ENCODE measurements at places on chromosomes 3 and 15. TPM values are rescaled to one million over a fixed set of nuclear protein-coding genes. Genes with fewer than 3 reads are reported as not detected.

DNA sequence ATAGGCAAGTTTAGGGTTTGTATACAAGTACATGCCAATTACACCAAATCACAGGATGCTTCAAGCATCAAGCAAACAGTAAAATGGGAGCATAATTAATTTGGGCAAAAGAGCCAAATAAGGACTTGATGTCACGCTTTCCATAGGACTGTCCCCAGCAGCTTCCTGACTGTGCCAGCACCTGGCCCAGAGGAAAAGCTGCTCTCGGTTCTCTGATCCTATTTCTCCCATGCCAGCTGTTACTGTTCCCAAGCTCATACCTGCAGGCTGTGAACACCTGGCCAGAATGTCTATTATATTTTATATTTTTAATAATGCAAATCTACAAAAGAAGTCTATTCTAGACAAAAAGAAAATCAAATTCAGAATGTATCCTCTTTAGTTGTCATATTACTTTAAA, 12.2 kb downstream of the ZXDC start:
- DNase-seq = no peak

DNA sequence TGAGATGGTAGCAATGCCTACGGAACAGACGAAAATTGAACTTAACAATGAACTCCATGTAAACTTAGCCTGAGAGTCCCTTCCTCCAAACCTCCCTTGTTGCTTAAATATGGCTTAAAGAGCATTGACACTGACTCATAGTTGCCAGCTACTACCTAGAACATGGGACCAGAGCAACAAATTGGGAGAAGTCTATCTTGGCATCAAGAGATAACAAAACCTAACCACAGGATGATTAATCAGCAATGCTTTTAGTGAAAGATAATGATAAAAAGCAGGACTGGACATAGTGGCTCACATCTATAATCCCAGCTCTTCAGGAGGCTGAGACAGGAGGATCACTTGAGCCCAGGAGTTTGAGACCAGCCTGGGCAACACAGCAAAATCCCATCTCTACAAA, 117.8 kb upstream of the MNS1 start:
- no peak for DNase-seq

DNA sequence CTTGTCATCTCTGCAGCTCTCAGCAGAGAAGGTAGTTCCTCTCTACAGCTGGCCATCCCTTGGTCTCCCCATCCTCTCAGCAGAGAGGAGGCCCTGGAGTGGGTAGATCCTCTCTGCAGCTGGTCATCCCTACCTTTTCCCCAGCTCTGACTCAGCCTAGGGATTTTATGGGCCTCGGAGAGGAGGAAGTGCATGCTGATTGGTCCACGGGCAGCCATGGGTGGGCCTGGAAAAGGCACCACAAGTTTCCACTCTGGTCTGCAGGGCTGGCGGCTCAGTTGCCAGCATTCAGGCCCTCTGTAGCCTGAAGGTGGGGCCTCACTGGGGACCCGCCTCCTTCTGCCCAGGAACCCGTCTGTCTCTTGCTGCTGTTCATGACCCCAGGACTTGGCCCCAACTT, 36.9 kb downstream of the NR1D2 start:
- no peak for DNase-seq

DNA sequence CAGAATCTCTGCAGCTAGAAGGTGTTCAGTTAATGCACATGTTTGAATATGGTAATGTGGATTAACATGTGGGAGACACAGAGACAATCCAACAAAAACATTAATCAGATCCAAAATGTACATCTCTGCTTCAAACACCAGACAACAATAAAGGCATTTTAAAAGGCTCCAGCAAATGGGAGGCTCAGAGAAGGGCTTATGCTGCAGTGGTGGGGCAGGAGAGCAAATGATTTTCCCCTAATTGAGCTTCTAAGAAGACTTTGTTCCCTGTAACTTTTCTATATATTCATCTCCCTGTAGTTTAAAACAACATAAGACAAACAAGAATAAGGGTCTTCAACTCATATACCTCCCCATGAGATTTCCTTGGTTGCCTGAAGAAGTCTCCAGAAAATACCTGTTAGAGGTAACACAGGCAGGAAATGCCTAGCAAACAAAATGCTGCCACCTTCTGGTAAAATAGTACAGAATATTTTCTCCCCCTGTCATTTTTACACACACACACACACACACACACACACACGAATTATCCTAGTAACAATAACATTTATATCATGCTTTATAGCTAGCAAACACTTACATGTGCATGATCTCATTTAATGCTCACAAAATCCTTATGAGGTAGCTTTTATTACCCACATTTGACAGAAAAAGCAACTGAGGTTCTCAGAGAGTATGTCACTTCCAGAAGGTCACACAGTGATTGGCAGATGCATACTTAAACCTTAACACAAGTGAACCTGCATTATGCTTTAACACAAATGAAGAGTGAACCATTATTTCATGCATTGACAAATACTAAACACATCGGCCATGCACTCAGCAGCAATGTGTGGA, 123.4 kb upstream of the MB21D2 start:
- DNase-seq = no peak

DNA sequence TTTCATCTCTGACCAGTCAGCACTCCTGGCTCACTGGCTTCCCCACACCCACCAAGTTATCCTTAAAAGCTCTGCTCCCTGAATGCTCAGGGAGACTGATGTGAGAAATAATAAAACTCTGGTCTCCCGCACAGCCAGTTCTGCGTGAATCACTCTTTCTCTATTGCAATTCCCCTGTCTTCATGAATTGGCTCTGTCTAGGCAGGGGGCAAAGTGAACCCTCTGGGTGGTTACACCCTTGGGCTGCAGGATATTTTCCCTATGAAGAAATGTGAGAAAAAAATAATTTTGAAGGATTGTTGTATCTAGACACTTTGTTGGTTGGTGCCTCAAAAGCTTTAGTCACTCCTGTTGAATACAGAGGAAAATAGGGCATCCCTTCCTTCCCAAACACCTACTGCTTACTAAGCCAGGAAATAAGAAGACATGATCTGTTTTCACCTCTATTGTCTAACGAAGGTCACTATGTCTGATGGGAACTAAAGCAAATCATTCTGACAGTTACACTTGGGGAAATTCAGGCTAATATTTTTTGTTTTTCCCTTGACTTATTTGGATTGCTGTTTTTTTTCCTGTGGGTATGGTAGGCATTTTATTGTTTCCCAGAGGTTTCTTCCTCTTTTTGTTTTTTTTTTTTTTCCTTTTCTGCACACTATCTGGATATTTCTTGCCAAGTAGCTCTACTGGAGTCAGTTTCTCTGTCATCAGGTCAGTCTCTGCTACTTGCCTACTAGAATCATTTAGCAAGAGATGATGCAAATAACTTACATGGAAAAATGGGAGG, 15.3 kb upstream of the TNFSF10 start:
- DNase-seq = no peak

DNA sequence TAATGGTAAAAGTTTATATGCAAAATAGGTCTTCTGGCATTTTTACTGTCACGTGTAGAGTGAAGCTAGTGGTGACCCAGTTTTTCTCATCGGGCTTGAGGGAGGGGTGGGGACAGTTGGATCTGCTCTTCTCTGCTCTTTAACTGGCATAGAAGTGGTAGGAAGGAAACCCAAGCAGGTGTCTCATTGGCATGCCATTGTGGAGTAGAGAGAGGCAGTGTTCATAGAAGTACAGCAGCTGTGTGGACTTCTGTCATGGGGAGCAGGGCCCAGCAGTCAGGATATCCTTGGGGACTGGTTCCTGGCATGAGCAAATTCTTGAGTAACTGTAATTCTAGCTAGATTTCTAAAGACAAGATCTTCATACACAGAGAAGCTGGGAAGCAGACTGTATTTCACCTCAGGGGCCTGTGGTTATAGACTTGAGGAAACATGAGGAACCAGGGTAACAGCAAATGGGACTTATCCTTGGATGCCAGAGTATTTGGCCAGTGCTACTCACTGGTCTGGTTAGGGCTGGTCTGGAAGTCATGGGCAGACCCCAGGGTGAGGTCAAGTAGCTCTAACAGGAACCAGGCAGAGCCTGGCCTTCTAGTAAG, 42.9 kb downstream of the CDIN1 start:
- DNase-seq = no peak

DNA sequence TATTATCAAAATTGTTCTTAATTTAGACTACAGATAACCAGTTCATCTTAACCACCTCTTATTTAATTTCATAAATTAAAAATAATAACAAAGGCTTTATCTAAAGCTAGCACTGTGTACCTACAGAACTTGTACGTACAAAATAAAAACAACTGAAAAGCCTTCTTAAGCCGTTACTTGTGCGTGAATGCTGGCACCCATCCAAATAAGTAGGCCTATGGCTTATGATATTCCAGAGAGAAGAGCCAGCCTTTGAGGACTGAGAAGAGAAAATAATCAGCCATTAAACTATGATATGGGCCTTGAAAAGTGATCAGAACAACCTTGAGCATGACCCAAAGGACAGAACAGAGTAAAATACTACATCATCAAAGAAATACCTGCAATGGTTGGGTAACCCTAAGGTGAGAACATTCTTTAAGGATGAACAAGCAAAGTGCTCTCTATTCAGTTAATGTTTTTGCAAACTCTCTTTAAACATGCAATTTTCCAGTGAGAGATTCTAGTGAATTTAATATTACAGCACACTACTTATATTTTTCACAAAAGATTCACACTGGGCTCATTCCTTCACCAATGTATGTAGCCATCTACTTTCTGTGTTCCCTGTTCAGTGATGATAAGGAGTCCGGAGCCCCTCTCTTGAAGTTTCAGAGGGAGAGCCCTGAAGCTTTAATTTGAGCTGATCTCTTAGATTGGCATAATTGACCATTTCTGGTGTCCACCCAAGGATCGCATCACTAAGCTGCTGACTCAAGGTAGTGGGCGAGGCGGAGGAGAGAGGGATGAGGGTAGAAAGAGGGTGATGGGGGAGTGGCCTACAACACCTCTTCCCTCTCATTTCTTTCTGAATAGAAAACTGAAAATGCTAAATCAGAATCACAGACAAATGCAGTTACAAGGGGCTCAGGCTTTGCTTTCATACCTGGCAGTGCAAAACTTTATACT, 7.7 kb upstream of the ACTC1 start:
- no peak for DNase-seq

DNA sequence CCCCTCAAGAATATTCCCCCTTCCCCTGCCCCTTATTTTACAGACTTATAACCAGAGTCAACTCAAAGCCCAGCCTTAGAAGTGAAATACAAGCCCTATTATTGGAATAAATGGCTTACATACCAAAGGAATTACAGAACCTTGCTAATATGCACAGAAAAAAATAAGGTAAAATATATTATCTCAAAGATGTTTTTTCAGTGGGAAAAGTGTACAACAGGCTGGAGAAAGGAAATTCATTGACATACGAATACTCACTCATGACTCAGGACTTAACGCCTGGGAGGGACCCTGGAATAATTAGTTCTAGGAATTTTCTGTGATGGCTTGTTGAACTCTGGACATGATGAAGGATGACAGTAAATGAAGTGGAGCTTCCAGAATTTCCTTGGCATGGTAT, 27.0 kb downstream of the ARL14 start:
- DNase-seq = no peak

- DNase-seq = no peak
Observed at GRCh38 chr3:55647670-55648069, 160.6 kb upstream of the WNT5A start.

DNA sequence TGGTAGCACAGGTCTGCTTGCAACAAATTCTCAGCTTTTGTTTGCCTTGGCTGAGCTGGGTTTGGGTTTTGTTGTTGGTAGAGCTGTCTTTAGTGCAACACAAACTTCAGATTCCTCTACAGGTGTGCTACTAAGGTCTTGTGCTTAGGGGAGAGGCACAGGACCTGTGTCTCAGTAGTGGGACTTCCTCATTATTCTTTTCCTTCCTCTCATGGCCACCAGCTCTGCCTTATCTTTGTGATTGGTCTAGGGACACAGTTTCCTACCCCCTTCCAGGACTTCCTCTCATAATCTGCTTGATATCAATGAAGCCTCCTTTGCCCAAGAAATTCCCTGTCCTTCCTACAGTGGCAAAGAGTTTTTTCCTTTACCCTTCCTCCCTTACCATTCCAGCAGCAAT, 24.9 kb upstream of the DNAAF4 start:
- no peak for DNase-seq

GRCh38 chr3:34973586-34973985, 665.7 kb upstream of the ARPP21 start:
- DNase-seq = no peak

DNA sequence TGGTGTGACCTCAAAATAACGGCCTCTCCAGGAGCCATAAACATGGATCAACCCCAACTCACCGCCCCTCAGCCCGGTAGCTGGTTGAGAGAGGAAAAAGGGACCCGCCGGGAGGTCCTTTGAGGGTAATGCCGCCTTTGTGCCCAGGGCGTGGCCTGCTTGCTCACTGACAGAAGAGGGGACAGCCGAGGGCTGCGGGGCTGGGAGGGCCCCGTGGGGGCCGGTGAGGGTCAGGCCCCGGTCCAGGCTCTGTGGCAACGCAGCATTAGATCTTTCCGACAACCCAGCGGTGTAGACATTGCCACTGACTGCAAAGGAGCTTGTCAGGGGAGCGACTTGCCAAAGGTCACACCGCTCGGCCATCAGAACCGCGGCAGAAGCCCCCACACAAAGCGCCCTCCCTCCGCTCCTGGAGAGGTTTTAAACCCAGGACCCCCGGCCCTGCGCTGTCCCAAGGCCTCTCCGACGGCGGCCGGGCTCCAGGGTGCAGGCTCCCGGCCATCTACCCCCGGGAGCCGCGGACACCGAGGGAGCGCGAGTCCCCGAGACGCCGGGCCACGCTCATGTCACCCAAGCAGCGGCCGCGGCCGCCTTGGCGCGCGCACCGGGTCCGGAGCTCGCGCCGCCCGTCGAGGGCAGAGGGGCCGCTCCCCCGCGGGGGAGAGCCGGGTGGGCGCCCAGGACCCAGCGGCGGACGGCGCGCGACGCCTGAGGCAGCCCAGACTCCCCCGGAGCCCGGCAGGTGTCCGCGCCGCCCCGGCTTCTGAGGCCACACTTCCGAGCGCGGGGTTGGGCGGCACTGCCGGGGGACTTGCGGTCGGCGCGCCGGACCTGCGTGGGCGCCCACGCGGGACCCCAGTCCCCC, 975 bp downstream of the PCSK6 start:
- no peak for DNase-seq

DNA sequence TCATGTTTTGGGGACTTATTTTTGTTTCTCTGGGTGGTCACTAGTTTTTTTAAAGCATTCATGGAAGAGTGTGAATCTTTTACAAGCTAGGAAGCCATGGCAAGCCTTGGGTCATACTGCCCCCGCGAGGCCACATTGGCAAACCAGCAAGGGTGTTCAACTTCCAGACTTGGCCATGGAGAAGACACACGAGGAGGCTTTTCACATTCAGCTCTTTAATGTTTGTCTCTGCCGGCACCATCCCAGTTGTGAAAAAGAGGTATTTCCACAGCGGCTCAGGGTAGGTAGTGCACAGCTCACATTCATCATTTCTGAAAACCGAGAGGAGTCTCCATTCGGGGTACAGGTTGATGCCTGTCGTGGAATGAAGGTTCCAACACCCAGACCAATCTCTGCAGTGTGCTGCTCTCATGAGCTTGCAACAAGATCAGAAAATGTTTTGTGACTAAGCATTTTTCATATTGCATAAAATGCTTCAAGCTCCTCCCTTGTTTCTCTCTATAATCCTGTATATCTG, 7.7 kb downstream of the CCR5 start:
- no peak for DNase-seq

- no peak for DNase-seq
Observed at GRCh38 chr15:31245135-31245689, 81.4 kb upstream of the KLF13 start.

Gene SUSD5
- total RNA-seq = 0.31 TPM

Gene RPL29
- 1,253 TPM for total RNA-seq

Gene AADACL2
- total RNA-seq = not detected

Gene KLHL24
- total RNA-seq = 25.1 TPM

Gene TUSC7
- not detected for total RNA-seq

Gene SCAANT1
- not detected for total RNA-seq

Gene RBP2
- total RNA-seq = 7.5 TPM

Gene SLC24A1
- total RNA-seq = 5.8 TPM

Gene ARL14
- 2.1 TPM for total RNA-seq

Data from pancreas (tissue), 10 donors.